KBM-7 (cell line): ENCODE measurements at places on chromosomes 11 and 22.

DNA sequence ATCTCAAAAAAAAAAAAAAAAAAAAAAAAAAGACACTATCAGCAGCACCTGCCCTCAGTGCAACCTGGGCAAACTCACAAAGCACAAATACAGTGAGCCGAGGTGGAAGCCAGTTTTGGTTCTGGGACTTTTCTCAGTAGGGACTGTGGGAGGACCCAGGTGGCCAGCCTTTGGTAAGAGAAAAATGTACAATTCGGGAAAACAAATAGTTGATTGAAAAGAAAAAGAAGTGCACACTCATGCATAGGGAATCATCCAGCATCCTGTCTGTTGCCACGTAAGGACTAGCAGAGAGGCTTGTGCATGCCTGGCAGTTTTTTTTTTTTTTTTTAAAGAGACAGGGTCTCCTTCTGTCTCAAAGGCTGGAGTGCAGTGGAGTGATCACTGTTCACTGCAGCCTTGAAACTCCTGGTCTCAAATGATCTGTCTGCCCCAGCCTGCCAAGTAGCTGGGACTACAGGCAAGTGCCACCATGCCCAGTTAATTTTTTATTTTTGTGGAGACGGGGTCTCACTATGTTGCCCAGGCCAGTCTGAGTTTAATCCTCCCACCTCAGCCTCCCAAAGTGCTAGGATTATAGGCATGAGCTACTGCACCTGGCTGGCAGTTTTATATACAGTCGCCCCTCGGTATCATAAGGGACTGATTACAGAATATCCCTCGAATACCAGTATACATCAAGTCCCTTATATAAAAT lies 36.7 kb downstream of the TPST2 start:
- DNase-seq: no peak

DNA sequence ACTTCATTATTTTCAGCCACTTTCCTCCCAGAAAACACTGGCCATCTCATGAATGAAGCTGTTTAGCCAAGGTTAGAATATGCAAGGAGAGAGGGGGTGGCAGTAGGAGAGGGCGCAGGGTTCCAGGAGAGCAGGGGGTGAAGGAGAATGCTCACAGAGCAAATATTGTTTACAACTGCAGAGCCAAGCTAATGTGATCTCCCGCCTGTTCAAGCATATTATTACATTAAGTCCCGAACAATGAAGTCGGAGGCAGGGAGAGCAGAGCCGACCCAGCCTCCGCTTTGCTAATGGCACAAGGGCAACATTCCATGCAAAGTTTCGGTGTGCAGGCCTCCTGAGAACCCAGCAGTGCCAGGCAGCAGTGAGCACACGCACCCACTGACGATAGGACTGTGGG lies 80.1 kb downstream of the MICAL3 start:
- no peak for DNase-seq

- no peak for DNase-seq
These were observed 6.0 kb downstream of the TMEM123 start for GRCh38 chr11:102446606-102447005.

DNA sequence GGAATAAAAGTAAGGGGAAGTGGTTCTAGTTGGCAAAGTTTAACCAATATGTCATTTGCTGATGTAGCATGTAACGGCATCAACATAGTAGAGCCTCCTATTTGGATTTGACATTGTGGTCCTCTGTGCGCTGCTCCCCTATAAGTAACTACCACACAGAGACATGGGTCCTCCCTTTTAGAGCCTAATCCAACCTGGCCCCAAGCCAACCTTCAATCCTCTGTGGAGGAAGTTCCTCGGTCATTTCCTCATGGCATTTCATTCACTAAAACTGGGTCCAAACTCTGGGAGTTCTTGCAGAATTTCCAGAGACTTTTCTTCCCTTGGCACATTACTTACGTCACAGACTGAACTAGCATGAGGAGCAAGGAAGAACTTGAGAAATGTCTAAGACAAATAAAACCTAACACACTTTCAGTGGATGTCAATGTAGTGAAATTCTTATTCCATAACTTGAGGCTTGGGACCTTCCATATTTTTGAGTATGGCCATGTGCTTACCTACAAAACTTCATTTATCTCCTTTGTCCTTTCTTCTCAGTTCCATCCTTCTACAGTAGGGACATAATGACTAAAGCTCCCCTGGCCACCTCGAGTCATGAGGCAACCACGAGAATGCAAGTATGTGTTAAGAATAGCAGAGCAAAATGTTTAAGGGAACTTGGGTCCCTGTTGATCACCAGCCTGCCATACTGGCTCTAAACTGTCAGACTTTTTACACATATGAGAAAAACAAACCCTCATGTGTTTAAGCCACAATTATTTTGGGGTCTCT lies 34.7 kb downstream of the MMP20 start:
- DNase-seq: no peak

DNA sequence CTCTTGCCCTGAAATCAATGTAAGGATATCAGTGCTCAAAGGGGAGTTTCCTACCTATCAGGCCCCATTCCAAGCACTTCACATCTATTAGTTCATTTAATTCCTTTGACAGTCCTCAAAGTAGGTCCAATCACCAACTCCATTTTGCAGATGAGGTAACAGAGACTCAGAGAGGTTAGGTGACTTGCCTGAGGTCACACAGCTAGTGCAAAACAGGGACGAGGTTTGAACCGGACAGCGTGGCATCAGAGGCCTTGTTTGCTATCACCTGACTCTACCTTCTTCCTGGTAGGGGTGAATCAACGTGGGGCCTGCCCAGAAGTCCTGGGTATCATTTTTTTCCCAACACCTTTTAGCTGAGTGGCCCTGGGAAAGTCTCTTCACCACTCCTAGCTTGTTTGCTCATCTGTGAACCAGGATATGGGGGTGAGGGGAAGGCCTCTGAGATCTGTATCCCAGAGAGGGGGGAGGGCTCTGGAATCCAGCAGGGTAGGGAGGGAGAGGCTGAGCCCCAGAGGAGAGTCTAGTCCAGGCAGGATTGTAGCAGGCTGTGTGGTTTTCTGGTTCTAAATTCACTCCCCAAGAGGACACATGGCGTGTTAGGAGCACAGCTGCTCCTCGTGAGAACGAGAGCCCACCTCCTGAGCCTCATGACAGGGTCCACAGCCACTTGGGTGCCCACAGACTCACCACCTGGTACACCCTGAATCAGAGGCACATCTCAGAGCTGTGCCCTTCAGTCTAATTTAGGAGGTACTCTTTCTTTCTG lies 174.7 kb downstream of the MN1 start:
- DNase-seq: no peak

GRCh38 chr11:7514099-7514591 lies 346 bp downstream of the PPFIBP2 start:
- DNase-seq: no peak

GRCh38 chr11:77968337-77968736 lies 26.1 kb downstream of the INTS4 start:
- DNase-seq: no peak

DNA sequence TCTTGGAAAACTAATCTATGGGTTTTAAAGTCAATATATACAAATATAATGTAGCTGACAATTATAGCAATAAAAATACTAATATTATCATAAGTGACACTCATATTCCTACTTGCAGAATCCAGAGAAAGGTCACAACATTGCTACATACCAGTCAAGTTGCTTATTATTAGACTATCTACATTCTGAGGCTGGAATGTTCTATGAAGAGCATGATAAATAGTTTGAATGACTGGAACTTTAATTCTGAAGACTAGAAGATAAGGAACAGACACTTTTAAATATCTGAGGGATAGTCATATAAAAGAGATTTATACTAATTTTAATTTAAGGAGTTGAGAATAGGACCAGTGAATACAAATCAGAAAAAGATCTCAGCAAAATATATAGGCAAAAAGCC lies 146.0 kb downstream of the GUCY1A2 start:
- no peak for DNase-seq

- no peak for DNase-seq
These were observed 20.5 kb upstream of the APOL5 start for GRCh38 chr22:35697142-35697541.

GRCh38 chr11:104858882-104859775 lies 39.1 kb downstream of the CASP12 start:
- peak; percentile 87 for DNase-seq

GRCh38 chr11:68959465-68960293 lies 21.1 kb downstream of the MRGPRD start:
- no peak for DNase-seq

DNA sequence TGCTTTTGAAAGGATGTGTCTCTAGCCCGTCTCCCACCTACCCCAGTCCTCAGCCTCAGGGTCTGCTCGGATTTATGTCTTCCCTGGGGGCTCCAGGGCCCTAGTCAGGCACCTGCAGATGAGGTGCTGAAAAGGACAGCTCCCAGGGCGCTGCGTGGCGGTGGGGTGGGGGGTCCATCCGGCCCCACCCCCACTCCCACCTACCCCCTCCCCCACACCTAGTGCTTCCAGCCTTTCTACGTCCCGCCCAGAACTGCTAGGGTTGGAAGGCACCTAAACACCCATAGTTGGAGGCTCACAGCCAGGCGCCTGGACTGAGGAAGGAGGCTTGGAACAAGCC lies 1.4 kb upstream of the ROBO3 start:
- DNase-seq: no peak

GRCh38 chr11:44366741-44367140 lies 56.8 kb upstream of the ALX4 start:
- DNase-seq: no peak

DNA sequence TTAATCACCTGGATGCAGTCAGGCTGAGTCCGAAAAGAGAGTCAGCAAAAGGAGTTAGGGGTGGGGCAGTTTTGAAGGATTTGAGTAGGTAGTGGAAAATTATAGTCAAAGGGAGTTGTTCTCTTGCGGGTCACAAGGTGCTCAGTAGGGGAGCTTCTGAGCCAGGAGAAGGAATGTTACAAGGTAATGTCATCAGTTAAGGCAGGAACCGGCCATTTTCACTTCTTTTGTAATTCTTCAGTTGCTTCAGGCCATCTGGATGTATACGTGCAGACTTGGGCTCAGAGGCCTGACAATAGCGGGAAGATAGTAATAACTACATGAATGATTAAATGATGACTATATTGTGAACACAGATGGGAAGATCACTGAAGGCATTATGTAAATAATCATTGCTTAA lies 6.2 kb downstream of the SC5D start:
- no peak for DNase-seq

GRCh38 chr22:49934891-49935557 lies 16.6 kb downstream of the CRELD2 start:
- no peak for DNase-seq

- DNase-seq: peak; percentile 83
These were observed at the start of gene NFAM1 for GRCh38 chr22:42432020-42432596. TSS of gene NFAM1 (minus strand) at chr22:42432403. CDS start at chr22:42432357, 46 bp downstream.

- no peak for DNase-seq
These were observed 20.1 kb downstream of the ZBTB16 start for GRCh38 chr11:114079511-114080065.

DNA sequence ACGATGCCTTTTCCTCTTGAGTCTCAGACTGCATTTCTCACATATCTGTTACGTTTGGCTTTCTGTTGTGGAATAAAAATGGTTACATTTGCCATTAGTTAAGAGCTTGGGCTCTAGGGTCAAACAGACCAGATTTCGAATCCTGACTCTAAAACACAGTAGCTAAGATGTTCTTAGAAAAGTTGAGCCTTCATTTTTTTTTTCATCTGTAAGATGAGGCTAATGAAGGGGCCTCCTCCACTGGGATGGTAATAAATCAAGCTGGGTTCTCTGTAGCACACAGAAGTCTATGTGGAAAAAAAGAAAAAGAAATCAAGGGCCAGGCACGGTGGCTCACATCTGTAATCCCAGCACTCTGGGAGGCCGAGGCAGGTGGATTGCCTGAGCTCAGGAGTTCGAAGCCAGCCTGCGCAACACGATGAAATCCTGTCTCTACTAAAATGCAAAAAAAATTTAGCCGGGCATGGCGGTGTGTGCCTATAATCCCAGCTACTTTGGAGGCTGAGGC lies 49.9 kb upstream of the CAPRIN1 start:
- DNase-seq: no peak

GRCh38 chr11:68020575-68020974 lies 9.9 kb upstream of the NDUFS8 start:
- DNase-seq: no peak

DNA sequence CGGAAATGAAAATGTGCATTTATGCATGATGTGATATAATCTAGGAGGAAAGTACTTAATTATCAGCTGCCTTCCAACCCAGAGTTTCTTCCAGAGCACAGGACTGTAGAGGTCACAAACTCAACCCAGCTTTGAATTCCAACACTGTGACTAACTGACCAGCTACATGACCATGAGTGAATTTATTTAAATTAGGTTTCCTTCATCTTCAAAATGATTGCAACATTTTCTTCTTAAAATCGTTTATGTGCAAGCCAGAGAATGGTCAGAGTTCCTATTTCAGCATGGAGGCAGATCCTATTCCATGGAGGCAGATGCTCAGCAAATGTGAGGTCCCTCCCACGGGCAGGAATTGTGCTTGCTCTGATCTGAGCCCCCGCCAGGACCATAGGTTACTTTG lies 42.4 kb downstream of the OSBP start:
- no peak for DNase-seq

GRCh38 chr11:78920329-78920728 lies 345.7 kb upstream of the NARS2 start:
- DNase-seq: no peak

- DNase-seq: no peak
These were observed 110.9 kb downstream of the MAML2 start for GRCh38 chr11:96232132-96232531.

DNA sequence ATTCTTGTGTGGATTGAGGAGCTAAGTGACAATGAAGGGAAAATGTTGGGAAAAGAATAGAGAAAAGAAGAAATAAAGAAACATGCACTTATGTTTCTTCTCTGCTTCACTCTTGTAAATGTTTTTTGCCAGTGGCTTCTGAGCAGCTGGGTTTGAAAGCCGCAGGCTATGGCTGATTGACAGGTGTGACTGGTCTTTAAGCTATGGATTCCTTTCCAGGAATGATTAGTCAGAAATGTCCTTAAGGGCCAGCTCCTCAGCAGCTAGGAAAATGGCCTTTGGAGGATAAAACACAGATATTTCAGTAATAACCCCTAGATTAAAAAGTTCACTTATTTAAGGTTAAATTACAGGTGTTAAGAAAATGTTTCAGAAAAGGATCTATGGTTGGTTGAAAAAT lies 6.5 kb upstream of the USP28 start:
- DNase-seq: no peak

DNA sequence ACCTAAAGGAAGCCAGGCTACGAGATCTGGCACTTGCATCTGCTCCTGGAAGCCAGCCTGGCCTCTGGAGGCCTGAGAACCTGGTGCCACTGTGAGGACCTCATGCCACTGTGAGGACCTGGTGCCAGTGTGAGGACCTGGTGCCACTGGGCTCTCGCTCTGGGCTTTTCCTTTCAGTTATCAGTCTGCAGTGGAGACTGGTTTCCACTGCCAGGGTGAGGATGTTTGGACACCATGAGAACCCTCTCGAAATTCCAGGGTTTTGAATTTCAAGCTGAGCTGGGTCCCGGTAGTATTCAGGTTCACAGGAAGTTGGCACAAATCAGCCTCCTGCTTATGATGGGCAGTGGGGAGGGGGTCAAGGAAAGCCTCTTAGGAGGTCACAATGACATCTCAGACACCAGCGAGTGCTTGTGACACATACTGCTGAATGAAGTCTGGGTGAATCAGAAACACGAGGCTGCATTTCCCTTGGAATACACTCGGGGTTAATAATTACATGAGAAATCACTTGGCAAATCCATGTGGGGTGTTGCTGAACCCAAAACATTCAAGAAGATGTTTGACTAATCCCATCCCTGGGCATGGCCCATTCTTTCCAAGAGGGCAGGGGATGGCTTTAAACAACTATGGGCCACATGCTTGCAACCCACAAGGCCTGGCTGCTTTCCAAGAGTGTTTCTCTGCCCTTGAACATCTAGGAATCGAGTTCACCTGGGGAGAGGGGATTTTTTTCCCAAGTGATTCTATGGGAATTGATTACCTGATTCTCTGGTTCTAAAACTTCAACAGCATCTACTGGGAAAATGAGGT lies 60.2 kb downstream of the LINC01488 start:
- DNase-seq: no peak
